ENCODE measurements at places on chromosomes 2 and 18.

DNA sequence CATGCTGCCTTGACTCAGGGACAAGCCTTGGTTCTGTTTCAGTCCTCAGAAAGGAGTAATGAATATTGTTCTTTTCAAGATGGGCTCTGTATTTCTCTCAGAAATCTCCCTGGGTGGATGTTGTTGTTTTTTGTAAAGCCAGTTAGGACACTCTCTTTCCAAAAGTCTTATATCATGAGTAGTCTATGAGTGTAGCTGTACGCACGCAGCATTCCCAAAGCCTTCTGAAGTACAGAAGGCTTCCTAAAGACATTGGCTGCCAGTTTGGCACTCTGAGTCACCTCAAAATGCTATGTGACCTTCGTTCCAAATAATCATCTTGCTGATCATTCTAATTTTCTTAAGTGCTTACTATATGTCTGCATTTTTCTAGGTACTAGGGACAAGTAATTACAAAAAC, 16.7 kb upstream of the GTF2A1L start:
- no peak for DNase-seq

DNA sequence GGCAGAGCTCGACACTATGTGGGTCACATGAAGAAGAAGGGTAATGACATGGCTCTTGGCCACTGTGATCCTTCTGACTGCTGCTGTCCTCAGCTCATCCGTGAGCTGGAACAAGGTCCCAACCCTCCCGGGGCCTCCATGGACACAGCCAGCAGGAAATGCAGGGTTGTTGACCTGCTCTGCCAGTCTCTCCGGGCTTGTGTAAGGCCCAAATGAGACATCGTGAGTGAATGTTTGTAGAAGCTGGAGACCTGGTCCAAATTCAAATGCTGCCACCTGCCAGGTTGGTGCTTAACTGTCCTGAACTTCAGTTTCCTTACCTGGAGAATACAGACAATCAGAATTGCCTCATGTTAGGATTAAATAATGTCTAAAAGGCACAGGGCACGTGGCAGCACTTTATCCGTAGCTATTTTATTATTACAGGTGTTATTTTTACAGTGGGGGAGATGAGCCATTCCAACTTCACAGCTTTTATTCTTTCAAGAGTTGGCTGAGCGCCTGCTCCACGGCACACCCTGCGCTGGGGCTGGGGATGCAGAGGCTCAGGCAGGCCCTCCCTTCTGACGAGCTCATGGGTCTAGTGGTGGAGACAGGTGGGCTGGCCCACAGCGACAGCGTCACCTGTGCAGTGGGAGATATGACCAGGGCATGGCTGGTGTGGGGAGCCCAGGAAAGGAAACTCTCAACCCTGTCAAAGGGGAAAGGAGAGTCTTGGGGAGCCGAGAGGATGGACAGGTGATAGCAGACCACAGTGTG, 15.1 kb downstream of the ARHGEF4 start:
- DNase-seq, result no peak

GRCh38 chr18:21281603-21282002, 39.6 kb downstream of the GREB1L start:
- DNase-seq, result no peak

DNA sequence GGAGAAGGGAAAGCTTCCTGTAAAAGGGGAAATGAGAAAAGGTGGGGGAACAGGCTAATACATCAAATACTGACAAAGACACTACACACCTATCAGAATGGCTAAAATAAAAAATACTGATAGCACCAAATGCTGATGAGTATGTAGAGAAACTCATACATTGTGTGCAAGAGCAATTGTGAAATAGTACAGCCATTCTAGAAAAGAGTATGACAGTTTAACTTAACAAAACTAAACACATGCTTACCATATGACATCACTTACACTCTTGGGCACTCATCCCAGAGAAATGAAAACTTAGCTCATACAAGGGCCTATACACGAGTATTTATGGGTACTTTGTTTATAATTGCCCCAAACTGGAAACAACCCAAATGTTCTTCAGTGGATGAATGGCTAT, 53.4 kb downstream of the ZNF638 start:
- no peak for DNase-seq

- no peak for DNase-seq
These were observed 2.4 kb downstream of the FARP2 start for GRCh38 chr2:241358470-241358869.

DNA sequence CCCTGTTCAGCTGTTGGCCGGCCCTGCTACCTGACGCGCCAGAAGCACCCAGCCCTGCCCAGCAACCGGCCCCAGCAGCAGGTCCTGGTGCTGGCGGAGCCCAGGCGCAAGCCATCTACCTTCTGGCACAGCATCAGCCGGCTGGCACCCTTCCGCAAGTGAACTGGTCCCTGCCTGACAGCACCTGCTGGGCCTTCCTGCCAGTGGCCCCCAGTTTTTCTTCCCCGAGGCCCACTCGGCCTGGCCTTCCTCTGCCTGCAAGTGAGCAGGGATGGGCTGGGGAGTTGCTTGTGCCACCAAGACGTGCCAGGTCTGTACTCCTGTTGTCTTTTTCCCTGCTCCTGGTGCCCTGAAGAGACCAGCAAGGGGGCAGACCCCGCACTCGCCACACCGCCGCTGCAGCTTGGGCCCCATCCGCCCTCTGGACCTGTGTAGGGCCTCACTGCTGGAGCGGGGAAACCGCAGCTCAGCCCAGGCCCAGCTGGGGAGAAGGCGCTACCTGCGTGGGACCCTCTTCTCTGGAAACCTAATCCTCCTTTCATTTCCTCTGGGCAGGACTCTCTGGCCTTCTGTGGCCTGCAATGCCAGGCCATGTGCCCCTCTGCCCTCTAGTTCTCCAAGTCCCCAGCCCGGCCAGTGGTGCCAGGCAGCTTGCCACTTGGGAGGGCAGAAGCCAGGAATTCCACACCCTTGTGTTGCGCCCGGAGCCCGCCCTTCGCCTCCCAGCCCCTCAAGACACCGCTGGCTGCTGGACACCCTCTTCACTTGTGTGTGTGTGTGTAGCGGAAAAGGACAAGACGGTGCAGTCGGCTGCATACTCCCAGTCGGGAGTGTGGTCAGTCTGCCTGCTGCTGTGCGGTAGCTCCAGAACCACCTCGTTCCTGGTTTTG, 47.0 kb downstream of the FAM168B start:
- DNase-seq, result no peak

DNA sequence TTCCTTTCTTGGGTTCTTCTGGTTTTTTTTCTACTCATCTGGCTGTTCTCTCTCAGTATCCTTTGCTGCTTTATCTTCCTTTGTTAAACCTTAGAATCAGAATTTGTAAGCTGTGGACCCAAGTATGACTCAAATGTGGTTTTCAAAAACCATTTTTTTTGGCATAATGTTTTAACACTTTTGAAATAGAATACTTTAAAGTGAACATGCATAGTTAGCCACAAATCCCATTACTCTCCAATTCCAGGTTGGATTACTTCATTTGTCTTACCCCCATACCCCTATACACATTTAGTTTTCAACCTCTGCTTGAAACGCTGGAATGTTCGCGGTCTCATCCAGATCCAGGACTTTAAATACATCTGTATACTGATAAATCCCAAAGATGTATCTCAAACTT, 29.1 kb downstream of the ALMS1 start:
- DNase-seq, result no peak

- DNase-seq, result no peak
These were observed 39.4 kb upstream of the RND3 start for GRCh38 chr2:150526827-150527226.

GRCh38 chr2:68878071-68878711, 7.0 kb upstream of the BMP10 start:
- no peak for DNase-seq

GRCh38 chr2:164877169-164877568, 35.5 kb upstream of the COBLL1 start:
- DNase-seq, result no peak

GRCh38 chr18:58753976-58754375, 82.7 kb downstream of the MALT1 start:
- no peak for DNase-seq

- DNase-seq, result no peak
These were observed 6.9 kb upstream of the FLACC1 start for GRCh38 chr2:201363857-201364560.

- DNase-seq, result no peak
These were observed 91.2 kb upstream of the STK17B start for GRCh38 chr2:196262606-196263005.

DNA sequence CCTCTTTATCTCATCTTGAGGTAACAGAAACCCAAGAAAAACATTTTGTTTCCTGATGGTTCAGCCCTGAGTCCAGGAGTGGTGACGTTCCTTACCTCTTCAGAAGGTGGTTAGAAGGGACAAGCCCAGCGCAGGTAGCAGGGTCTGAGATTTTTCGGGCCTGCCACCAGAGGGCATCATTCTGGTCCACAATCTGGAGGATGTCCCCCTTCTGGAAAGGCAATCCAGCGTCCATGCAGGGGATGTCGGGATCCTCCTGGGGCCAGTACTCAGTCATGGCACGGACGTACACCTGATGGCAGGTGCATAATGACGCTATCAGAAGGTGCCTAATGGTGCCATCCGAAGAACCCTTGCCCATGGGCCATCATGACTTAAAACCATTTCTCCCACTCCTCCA, 17.7 kb downstream of the MPP4 start:
- no peak for DNase-seq
